ENCODE measurements at places on chromosomes 3 and 15.

DNA sequence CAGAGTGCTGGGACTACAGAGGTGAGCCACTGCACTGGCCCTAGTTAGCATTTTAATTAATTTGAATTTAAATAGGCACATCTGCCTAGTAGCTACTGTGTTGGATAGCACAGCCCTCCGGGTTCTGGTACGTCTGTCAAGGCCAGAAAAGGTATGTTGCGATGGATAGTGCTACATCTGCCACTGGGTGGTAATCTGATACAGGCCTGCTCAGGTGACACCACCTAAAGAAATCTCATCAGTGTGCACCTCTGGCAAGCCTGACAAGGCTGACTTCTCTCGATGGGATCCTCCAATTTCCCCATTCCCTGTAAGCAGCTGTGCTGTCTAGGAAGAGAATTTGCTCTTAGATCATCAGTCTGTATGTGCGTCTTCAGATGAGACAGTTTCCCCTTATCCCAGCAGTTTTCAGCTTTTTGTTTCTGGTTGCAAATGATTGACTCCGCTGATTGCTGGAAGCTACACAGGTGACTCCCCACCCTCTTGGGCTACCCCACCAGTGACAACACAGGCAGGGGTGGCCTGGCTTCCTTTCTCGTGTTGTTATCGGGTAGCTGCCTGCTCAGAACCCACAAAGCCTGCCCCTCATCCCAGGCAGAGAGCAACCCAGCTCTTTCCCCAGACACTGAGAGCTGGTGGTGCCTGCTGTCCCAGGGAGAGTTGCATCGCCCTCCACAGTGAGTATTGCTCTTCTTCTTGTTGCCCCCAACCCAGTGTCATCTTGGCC is at the start of gene CCR9:
TSS of gene CCR9 (plus strand) at position 565 of the 727 bp plus-strand sequence. CDS start 8,391 bp downstream, outside the sequence.
- DNase-seq: no peak

DNA sequence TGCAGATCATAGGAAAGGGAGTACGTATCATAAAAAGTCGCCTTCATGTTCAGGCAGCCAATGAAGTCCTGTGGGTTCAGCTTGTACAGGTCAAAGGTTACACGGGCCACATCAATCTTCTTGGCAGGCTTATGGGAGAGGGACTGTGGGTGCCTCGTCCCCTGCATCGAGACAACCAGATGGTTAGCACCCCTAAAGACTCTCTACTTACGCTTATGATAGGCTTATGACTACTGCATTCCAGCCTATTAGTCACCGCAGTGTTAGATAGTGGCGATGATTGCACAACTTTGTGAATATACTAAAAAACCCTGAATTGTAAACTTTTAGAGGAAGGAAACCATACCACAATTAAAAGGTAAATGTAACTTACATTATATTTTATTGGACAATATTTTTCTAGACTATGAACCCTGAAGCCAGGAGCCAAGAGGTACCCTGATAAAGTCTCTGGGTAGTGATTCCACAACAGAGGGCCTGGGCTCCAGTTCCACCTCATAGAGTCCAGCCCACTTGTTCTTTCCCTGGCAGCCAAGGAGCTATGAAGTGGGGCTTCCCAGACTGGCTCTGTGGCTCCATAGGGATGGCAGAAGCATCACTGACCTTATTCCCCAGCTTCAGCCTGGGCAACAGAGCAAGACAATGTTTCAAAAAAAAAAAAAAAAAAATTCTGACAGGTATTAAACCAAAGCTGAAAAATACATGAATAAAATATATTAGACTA is 2.5 kb upstream of the FANCD2 start:
- no peak for DNase-seq

DNA sequence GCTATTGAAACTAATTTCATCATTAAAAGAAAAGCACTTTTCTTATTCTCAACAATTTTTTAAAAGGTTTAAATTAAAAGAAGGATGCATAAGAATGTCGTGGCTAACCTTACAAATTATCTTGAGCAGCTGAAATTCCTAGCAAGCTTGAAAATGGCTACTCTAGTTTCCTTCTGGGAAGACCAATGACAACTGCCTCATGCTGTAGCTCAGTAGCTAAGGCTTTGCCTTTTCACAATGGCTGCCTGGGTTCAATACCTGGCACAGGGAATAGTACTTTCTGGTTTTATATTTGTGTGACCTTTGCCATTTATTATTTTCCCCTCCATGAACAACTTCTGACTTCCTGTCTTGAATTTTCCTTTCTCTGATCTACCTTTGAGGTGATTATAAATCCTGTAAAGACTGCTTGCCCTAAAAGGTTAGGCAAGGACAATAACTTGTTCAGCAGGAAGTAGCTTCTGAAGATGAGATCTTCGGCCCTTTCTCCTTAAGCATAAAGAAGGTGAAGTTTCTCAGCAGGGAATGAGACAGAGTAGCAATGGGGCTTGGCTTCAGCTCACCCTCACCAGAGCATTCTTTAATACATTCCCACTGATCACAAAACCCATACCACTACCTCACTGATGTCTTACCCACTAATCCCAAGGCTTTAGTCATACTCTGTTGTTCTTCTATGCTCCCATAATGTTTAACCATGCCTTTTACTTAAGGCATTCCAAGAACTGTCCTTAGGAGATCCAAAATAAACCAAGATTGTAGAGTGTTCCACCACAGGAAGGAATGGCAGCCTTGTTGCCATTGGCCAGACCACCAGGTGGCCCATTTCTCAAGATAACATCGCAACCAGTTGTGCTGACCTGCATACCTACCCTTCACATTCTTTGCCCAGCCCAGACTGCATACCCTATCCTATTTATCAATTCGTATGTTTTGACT is 276.8 kb downstream of the ULK4 start:
- DNase-seq: no peak

DNA sequence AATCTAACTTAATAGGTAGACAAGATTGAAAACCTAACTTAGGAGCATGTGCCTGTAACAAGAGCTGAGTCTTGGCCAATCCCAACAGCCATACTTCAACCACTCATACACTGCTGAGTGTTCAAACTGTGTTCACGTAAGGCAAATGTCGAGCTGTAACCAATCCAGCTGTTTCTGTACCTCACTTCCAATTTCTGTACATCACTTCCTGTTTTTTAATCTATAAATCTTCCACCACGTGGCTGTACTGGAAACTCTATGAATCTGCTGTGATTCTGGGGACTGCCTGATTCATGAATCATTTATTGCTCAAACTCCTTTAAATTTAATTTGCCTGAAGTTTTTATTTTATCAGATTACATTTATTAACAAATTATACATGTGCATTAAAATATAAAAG is 44.6 kb upstream of the NEDD4 start:
- DNase-seq: no peak

GRCh38 chr3:98454929-98455328 is 8.1 kb upstream of the OR5K1 start:
- DNase-seq: no peak

DNA sequence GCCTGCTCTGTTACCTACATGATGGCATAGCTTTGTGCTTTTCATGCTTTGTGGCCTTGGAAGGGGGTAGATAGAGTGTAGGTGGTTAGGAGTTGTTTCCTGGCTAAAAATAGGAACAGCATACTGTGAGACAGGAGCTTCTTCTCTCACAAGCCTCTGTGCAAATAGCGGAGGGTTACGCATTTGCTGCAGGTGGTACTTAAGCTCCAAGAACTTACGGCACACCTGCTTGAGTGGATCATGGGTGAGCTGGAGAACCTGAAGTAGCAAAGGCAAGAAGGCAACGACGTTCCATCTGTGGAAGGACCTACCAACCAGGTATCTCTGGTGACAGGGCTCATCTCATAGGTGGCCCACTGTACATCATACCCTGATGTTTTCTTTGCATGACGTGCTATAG is 66.0 kb downstream of the ST6GAL1 start:
- DNase-seq: no peak

DNA sequence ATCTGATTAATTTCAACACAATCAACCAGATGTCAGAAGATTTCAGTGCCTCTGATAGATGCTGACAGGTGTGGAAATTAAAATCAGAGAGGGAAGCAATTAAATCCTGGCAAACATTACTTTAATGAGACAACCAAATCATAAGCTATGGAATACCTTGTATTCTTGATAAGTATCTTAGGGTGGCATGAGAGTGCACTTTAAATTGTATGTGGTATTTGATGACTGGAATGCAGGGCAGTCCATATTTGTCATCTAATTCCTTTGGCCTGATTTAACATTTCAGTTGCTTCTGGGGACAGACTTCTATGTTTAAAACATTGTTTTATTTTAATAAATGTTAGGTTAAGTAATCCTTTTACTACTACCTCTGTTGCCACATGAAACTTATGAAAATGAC is 184.1 kb downstream of the LPP start:
- DNase-seq: no peak

- DNase-seq: no peak
These were observed 91.5 kb upstream of the ADAMTS17 start for GRCh38 chr15:100433304-100433703.

GRCh38 chr3:159080821-159081220 is 279.0 kb downstream of the MFSD1 start:
- no peak for DNase-seq

DNA sequence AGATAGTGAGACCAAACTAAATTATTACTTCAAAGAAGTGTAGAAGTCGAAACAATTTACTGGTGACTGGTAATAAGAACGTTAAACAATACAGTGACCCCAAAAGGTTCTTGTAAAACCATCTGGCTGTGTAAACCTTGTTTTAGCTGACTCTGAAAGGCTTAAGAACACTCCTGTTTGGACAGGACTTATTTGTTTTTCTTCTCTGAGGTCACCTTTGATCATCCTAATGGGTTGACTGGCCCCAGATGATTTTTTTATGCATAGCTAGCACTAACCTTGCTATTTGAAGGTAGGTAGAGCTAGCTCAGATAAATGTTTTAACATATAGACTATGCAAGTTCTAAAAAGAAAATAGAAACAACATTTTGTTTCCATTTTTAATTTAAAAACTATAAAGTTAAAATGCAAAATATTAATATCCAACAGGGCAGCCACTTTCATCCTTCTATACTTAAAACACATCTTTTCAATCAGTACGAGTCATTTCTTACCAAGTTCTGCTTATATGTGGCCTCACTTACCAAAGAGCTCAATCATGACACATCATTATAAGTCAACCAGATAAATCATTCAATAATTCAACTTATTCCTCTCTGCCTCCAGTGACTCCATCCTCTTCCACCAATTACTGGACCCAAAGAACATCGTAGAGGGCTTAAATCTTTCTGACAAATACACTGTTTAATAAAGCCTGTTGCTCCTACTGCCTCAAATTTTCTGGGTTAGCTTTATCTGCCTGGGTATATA is 158.8 kb downstream of the SSR3 start:
- no peak for DNase-seq

DNA sequence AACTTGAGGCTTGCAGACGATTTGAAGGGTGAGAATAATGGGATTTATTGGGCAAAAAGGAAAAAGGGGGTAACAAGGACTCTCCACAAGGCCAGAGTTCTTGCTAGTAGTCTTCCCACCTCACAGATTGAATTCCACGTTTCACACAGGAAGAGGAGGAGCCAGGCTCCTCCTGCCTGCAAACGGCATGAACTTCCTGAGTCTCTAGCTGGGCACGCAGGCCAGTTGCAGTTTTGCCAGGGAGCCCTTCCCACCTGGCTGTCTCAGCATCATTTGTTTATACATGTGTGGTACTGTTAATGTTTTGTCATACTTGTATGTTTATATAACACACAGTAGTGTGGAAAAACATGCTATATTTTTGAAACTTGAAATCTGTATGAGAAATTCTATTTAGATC is 155.0 kb downstream of the NLGN1 start:
- DNase-seq: no peak

DNA sequence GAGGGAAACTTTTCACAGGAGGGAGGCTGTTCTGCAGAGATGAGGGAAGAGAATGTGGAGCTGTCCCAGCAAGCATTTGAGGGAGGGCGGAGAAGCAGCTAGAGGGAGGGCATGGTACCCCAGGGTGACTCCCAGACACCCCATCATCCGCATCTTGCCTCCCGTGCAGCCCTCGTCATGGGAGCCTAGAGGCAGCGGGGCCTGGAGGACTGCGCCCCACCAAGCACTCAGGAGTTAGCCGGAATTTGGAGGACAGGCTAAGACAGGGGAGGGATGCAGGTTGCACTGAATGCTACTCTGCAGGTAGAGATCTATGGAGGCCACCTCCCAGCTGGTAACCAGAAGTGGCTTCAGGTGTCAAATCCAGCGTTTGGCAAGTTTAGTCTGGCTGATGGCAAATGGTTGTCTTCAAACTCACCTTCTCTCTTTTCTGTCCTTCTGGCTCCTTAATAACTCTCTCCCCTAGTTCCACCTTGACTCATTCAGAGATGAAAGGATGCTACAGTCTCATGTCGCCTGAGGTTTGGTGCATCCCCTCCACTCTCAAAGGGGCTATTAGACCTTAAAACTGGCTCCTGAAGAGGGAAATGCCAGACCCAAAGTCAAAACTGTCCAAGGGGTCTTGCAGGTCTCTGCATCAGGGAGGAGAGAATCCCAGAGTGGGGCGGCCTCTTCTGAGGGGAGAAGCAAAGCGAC is 155.9 kb upstream of the TLE3 start:
- DNase-seq: no peak

- no peak for DNase-seq
These were observed 66.7 kb downstream of the TRANK1 start for GRCh38 chr3:36877930-36878685.

All from stimulated activated CD4-positive, alpha-beta T cell treated with anti-CD3 and anti-CD28 coated beads, Interleukin-15, amount 100 ng/mL, for 1 hour (primary cell).